ENCODE measurements at places on chromosomes 16 and 17. TPM values are rescaled to one million over a fixed set of nuclear protein-coding genes. Genes with fewer than 3 reads are reported as not detected.

The NRN1L gene
- total RNA-seq = not detected

The WNT3 gene
- total RNA-seq = 6.3 TPM

The MYO15A gene
- 9.4 TPM for total RNA-seq

The PRDM7 gene
- not detected for total RNA-seq

The SLC16A11 gene
- not detected for total RNA-seq

All from parietal lobe (tissue), 2 donors.